ENCODE measurements at places on chromosomes 7 and 10. TPM values are rescaled to one million over a fixed set of nuclear protein-coding genes. Genes with fewer than 3 reads are reported as not detected.
A peak's percentile ranks its signal among the peaks of the same experiment; 100 is the strongest.

SEMA3A gene
- 7.9 TPM for total RNA-seq

SMKR1 gene
- total RNA-seq: 0.40 TPM

PNLIPRP2 gene
- total RNA-seq: not detected

- DNase-seq: peak; percentile 32
Measured at GRCh38 chr7:110856704-110857103, 234.2 kb upstream of the LRRN3 start.

- DNase-seq: no peak
Measured at GRCh38 chr10:69574571-69574978, 1.4 kb upstream of the NEUROG3 start.

DNA sequence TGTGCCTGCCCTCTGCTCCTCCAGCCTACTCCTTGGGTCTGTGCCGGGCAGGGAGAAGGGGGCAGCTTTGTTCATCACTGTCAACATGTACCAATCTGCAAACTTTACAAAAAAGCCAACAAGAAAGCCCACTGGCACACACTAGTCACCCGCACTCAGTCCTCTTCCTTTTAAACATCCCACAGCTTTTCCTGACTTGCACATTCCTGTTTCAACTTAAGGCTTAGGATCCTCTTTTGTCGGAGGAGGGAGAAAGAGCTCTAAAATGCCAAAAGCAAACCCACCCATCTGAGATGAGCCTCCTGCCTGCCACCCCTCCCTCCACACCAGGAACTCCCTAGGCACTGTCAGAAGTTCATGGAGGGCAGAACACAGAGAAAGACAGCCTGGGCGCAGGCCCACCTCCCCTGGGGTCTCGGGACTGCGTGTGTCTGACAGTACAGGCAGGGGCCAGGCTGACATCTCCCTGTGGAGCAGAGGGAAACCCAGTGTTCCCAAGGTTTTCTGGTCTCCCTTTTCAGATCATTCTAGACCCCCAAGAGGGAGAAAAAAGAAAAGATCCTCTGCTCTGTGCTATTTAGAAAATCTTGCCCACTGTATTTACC is 5.4 kb downstream of the PDIA4 start:
- DNase-seq: no peak

DNA sequence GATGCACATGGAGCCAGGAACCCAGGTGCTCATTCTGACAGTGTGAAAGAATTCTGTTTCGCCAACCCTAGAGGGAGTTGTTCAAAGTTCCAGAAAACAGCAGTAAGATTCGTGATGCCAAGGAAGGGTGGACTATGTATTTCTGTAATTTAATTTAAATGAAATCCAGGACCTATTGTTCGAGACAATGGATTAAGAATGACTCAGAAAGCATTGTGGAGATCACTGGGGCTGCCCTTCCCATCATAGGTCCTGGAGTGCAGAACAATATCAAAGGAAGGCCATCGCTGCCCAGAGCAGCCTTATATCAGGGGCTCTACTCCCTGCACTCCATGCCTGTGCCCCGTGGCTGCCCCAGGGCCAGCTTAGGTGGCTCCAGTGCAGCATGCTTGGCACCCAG is 32.1 kb upstream of the CALD1 start:
- DNase-seq: no peak

DNA sequence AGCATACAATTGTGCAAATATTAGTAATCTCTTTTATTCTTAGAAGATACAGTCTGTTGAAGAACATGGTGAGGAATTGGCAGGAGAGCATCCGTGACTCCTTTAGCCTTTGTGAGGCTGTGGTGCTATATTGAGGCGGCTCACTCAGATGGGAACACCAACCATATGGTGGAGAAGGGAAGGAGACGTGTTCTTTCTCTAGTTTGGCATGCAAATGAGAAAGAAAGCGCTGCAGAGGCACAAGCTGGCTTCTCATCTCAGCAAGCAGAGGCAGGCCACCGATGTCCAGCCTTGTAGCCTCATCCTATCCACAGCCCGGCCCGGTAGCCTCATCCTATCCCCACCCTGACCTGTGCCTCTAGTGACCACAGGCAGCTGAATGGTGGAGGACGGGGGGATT is 288.3 kb downstream of the CAMK1D start:
- no peak for DNase-seq

- DNase-seq: no peak
Measured at GRCh38 chr7:85215098-85215497, 28.2 kb upstream of the SEMA3D start.

DNA sequence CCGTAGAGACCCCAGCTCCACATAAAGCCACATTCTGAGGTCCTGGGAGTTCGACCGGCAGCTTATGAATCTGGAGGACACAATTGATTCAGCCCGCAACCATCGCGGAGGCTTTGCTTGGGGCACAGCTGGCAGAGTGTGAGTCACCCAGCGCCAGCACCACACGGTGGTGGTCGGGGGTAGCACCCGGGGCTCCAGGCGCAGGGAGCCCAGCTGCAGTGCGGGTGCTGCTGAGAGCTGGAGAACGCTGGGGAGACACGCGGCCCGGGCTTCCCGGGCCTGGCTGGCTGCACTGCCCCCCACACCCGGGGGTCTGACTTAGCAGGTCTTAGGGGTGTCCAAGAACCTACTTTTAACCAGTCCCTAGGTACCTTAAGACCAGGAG is 87.9 kb downstream of the PAXIP1 start:
- peak; percentile 12 for DNase-seq

- DNase-seq: no peak
Measured at GRCh38 chr7:118186501-118186900, 2.5 kb downstream of the LSM8 start.

GRCh38 chr7:146223851-146224250 is 107.2 kb downstream of the CNTNAP2 start:
- DNase-seq: no peak

LIPN gene
- total RNA-seq: not detected

ACTR1A gene
- 124 TPM for total RNA-seq

GRCh38 chr7:141431140-141431479 is 120.1 kb upstream of the AGK start:
- DNase-seq: no peak

DNA sequence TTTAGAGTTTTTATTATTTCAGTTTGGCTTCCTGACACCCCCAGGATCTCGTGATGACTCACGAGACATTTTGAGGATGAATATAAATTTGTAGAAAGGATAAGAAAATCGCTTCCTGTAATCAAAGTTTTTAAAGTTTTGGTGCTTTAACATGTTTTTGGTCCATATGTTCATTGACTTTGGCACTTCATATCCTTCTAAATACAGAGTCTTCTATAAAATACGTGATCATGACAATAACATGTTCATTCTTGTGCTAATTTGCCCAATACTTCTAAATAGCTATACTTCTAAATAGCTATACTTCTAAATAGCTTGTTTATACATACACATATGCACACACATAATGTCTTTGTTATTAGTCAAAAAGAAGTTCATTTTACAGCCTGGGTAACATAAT is 341.9 kb downstream of the PLXDC2 start:
- DNase-seq: no peak

NRG3 gene
- total RNA-seq: not detected

VPS26A gene
- total RNA-seq: 47.5 TPM

- no peak for DNase-seq
Measured at GRCh38 chr10:46229144-46229563, 57.6 kb upstream of the ANTXRL start.

CALCR gene
- total RNA-seq: not detected

- DNase-seq: no peak
Measured at GRCh38 chr10:53724581-53724980, 952.0 kb upstream of the MBL2 start.

DNA sequence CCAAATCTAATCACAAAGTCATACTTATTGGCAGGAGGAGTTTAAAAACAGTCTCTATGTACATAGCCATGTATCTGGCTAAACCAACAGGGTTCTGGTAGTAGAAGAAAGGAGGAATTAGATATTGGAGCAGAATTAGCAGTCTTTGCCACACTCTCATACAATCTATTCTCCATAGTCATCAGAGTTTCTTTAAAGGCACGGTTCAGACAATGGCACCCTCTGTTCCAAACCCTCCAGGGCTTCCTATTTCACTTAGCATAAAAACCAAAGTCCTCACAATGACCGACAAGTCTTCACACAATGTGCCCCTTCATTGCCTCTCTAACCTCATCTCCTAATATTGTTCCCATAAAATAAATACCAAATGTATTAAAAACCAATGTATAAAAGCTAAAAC is 12.7 kb downstream of the ZNF438 start:
- DNase-seq: no peak

DNA sequence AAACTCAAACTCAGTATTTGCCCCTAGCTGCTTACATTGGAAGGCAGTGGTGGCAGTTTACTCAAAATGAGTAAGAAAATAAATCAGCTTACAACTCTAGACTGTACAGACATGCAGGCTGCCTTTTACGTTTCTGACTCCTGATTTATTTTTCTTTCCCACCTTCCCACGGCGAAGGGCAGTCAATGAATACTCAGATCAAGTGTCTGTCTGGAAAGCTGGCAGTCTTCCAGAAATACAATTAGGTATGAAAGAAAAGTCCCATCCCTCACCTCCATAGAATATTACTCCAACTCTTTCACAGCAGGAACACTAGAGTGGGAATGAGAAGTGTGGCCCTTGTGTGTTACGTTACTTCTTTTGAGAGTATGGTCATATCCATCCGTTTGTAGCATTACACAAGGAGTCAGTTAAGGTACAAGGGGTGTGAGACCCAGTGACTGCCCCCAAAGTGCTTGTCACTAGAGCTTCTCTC is 1.3 kb upstream of the PAPSS2 start:
- DNase-seq: no peak

CADPS2 gene
- total RNA-seq: 13.0 TPM

EIF5AL1 gene
- 1.0 TPM for total RNA-seq

GRCh38 chr7:28065721-28066285 is 114.8 kb downstream of the JAZF1 start:
- DNase-seq: no peak

GRCh38 chr10:95569368-95569767 is 8.2 kb upstream of the SORBS1 start:
- no peak for DNase-seq

PLPP4 gene
- total RNA-seq: 27.6 TPM

GRCh38 chr10:89391907-89392756 is at the start of gene IFIT1:
Gene IFIT1 (plus strand): TSS chr10:89392623. CDS start chr10:89392713, 90 bp downstream.
- DNase-seq: peak; percentile 82

GRCh38 chr7:6168477-6168868 is 104.0 kb downstream of the CYTH3 start:
- DNase-seq: no peak

DNA sequence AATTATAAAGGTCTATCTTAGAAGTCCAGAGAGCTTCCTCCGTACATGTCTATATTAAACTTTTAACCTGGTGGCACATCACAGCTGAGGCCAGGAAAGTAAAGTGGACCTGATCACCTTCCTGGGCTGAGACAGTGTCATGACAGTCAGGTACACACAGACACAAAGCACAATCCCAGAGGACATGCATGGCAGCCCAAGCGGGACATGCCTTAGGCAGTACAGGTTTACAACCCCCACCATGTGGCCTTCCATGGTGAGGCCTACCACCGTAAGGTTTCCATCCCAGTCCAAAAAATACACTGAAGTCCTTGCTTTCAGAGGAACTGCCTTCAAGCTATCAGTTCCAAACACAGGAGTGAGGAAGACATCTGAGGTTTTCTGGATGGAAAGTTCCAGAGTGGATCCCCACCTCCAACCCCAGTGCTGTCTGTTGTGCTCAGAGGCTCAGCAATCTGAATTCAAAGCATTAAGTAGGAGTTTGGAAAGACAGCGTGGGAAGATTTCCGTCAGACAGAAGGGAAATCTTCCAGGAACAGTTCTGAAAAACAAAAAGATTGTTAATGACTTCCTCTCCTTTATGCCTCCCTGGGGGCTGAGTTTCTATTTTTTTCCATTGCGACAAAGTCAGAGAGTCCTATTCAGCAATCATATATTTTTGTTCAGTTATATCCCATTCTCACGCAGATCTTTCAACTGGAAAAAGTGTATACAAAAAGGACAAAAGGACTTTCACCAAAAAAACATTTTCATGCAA is 20.1 kb downstream of the IFIT3 start:
- DNase-seq: no peak

ANKRD1 gene
- 75.3 TPM for total RNA-seq

MBLAC1 gene
- total RNA-seq: 2.6 TPM

GRCh38 chr7:46982928-46983327 is 599.0 kb downstream of the TNS3 start:
- no peak for DNase-seq

CCDC3 gene
- total RNA-seq: 0.48 TPM

- DNase-seq: peak; percentile 31
Measured at GRCh38 chr7:2403718-2404648, 572 bp downstream of the CHST12 start.

DNA sequence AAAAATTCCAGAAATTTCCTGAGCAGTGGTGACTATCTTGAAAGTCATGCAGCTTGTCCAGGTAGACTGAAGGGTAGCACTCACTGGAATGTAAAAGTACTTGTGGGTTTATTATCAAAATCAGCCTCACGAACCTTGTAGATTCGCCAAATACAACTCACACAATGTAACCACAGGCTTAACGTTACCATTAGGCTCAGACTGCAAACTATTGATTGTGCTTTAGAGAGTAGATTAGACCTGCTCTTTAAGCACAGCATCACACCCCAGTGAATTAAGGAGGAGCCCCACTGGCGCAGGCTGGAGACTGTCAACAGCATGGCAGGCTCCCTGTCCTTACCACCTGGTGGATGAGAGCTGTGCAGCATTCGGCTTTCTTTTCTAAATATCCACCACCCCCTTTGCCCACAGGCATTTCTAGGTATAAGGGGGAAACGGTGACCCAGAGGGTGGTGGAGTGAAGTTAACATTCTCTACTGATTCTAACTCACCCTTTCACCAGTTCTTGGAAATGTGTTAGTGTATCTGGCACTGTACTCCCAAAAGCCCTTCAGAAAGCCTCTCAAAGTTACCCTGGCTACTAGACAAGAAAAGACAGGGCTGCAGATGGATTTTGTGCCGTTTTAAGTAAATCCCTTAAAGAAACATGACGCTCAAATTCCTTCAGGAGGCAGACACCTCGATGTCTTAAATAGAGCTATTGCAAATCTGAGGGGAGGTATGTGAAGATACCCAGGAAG is 56.6 kb downstream of the GSDME start:
- no peak for DNase-seq

LRIT1 gene
- total RNA-seq: not detected

GRCh38 chr7:75798770-75799169 is 14.8 kb downstream of the CCL24 start:
- DNase-seq: no peak

SYT15 gene
- total RNA-seq: 0.08 TPM

CPN1 gene
- not detected for total RNA-seq

- no peak for DNase-seq
Measured at GRCh38 chr10:72333112-72334015, 21.4 kb downstream of the DNAJB12 start.

GRCh38 chr10:102653060-102653459 is 8.8 kb downstream of the TRIM8 start:
- DNase-seq: no peak

ASAH2B gene
- total RNA-seq: 13.2 TPM

GRCh38 chr10:56728349-56728748 is 367.3 kb upstream of the ZWINT start:
- DNase-seq: no peak

All from HT1080 (cell line).